Testis (tissue), 5 donors: ENCODE measurements at places on chromosomes 12 and 14. TPM values are rescaled to one million over a fixed set of nuclear protein-coding genes. Genes with fewer than 3 reads are reported as not detected.
A peak's percentile ranks its signal among the peaks of the same experiment; 100 is the strongest.

The TAS2R42 gene
- total RNA-seq: not detected

The KLC1 gene
- total RNA-seq: 379 TPM

GRCh38 chr12:123761841-123762714 lies at the start of gene DNAH10:
TSS of gene DNAH10 (plus strand) at chr12:123762301. CDS start at chr12:123762337, 36 bp downstream.
- DNase-seq: peak; percentile 37

DNA sequence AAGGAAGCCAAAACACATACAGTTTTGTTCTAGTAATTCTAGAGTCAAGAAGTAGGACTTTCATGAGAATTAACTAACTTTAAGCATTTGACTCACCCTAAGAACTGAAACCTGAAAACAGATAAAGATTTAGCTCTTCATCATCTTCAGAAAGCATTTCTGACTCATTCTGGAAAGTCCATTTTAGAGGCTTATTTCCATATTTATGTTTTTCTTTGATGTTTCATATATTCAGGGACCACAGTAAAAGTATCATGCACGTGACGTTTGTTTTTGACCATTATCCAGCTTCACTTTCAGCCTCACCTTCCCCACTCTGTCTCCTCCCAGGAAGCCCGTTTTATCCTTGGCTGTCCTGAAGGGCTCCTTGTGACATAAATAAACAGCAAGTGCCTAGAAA lies 79.2 kb downstream of the MDGA2 start:
- DNase-seq: no peak

DNA sequence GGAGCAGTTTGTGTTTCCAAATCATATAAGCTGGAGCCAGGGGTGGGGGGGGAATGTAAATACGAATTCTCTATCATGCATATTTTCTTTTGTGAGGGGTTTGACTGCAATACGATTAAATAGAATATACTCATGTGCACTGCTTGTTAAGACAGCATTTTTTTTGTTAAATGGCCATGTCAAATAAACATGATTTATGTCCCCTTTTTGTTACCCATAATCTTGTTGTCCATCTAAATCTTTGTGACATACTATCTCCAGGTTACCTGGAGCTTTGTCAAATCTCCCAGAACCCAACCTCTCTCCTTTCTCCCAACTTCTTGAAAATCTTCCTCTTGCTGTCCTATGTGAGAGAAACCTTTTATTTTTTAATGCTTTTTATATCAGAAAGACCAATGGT lies 233.1 kb downstream of the SLC25A21 start:
- DNase-seq: no peak

DNA sequence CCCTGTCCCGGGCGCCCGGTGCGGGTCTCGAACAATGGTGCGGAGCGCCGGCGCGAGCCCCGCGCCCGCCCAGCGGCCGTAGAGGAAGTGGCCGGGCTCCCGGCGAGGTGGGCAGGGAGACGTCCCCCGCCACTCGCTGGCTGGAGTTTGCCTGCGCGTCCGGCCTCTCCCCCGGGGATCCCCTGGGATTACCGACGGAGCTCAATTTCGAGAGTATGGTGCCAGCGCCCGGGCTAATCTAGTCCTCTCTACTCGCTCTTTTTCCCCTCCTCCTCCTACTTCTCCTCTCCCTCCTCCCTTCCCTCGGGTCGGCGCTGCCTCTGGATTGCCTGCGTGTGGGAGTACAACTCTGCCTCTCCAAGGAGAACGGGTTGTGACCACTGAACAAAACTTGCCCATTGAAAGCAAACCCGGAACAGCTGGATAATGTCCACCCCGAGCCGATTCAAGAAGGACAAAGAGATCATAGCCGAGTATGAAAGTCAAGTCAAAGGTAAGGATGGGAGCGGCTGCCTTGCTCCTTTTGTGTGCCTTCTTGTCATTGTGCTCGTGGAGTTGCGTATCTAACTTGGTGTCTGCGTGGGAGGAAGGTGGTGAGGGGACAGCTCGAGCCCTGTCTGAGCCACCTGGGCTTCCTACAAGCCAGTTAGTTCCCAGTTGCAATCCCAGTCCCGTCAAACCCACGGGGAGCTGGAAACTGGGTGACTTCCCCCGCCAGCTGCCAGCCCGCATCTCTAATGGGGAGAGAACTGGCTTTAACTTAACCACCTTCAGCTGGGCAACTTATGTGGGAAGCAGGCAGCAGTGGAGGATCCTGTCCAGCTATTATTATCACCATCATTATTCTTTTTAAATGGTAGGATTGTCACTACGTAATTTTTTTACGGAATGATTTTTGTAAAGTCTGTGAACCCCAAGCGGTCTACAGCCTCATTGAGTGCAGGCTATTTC lies at the start of gene SRGAP1:
SRGAP1 (plus strand) TSS at position 310 of the 951 bp plus-strand sequence; CDS start at position 427, 117 bp downstream.
- DNase-seq: peak; percentile 76

DNA sequence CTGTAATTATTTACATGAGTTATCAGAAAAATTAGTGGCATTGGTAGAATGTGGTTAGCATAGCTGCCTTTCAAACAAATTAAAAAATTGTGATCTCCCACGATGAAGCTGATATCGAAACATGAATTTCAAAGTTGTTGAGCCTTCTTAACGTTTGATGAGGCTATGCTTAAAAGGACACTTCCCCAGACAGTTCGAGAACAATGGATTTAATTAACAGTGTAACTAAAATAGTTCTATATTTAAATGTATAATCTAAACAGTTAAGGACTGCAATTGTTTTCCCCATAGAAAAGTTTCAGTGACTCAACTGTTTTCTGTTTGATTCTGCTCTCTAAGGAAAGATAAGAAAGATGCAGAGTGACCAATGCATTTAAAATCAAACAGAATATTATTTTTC lies 1.6 kb downstream of the CLEC2B start:
- no peak for DNase-seq

- no peak for DNase-seq
These were observed 62.4 kb downstream of the ARL6IP4 start for GRCh38 chr12:123042833-123043232.

DNA sequence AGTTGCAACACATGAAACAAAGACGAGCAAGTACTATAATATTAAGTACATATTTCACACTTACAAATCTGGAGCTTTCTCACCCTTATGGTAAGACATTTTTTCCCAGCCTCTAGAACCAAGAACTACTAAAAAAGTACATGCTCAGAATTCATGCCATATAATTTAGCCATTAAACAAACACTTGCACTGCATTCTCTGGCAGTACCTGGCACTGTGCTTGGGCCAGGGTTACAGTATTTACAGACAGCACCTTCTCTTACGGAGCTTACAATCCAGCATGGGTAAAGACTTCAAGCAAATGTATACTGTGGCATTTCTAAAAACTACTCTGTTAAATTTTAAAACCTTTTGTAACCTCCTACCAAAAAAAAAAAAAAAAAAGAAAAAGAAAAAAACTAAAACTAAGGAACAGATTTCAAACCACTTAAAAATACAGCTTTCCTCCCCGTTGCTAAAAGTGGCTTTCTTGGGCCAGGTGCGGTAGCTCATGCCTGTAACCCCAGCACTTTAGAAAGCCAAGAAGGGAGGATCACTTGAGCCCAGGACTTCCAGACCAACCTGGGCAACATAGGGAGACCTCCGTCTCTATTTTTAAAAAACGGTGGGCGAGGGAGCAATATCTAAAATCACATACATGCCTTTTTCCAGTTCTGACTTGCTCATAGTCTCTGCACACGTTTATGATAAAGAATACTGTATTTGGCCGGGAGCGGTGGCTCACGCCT lies 956 bp downstream of the GNPTAB start:
- DNase-seq: no peak

GRCh38 chr12:98469109-98469508 lies 46.3 kb upstream of the TMPO start:
- no peak for DNase-seq

GRCh38 chr14:54116972-54117371 lies 160.3 kb upstream of the BMP4 start:
- DNase-seq: no peak

The ALG10B gene
- total RNA-seq: 9.4 TPM

DNA sequence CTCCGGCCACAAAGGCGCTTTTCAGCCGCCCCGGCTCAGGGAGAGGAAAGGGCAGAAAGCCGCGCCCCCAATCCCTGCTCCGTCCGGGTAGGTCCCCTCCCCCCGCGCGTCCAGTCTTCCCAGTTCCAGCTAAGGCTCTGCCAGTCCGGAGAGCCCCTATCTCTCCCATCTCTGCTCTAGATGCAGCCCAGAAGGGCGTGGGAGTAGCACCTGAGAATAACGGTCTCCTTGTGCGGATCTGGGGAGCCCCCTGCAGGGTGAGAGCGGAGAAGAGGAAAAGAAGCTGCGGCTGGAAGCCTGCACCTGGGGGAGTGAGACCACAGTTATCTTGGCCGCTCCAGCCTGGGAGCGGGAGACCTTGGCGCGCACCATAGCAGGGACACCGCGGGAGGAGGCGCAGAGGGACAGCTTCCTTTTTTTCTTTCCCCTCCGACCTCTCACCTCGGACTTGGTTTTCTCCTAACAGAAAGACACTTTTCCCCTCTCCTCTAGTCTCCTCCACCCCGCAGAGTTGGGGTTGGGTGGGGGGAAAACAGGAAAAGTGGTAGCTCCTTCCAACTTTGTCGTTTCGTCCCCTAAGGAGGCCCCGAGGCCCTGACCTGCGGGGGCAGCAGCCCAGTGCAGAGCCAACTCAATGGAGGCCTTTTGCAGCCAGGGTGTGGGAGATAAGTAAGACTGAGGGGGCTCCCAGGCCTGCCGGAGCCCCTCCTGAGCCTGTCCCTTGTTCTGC lies 2.4 kb downstream of the DHH start:
- DNase-seq: peak; percentile 96

The TC2N gene
- 19.6 TPM for total RNA-seq

The DLGAP5 gene
- 11.2 TPM for total RNA-seq

The KERA gene
- 0.24 TPM for total RNA-seq

- no peak for DNase-seq
These were observed 54.7 kb upstream of the OTOGL start for GRCh38 chr12:80044694-80045046.

DNA sequence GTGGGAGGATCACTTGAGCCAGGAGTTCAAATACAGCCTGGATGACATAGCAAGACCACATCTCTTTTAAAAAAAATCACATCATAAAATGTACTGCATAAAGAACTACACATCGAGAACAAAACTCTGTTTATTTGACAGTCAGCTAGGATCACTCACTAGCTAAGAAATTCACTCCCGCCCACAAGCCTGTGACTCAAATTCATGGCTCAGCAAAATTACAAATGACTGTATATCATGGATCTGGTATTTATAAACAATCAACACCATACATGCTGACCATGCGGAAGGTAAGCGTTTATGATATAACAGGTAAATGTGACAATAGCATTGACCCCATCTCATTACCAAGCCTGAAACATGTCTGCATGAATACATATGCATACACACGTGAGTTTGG lies 206.5 kb downstream of the EFCAB11 start:
- DNase-seq: no peak

The WDR20 gene
- total RNA-seq: 46.5 TPM

DNA sequence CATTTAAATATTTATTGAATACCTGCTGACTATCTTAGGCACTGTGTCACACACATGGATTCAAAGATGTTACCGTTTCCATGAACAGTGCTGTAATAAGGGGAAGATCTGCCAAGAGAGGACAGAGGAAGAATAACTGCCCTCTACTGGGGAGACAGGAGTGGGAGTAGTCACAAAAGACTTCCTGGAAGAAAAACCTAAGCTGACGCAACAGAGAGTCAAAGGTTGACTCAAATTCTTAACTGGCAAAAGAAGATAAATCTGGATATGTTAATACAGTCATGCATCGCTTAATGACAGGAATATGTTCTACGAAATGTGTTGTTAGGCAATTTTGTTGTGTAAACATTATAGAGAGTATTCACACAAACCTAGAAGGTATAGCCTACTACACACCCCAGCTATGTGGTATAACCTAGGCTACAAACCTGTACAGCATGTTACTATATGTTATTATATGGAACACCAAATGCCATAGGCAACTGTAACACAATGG lies 51.5 kb downstream of the DCAF5 start:
- DNase-seq: peak; percentile 19

The HOXC13 gene
- total RNA-seq: 0.87 TPM

The NOVA1 gene
- total RNA-seq: 22.3 TPM

- no peak for DNase-seq
These were observed 460.4 kb downstream of the DPF3 start for GRCh38 chr14:72433511-72433910.

GRCh38 chr14:93619176-93619793 lies 169.0 kb downstream of the PRIMA1 start:
- peak; percentile 67 for DNase-seq

- no peak for DNase-seq
These were observed 47.7 kb upstream of the FAM181A start for GRCh38 chr14:93879362-93879983.

GRCh38 chr14:68975667-68976066 lies 3.4 kb downstream of the ACTN1 start:
- DNase-seq: no peak

DNA sequence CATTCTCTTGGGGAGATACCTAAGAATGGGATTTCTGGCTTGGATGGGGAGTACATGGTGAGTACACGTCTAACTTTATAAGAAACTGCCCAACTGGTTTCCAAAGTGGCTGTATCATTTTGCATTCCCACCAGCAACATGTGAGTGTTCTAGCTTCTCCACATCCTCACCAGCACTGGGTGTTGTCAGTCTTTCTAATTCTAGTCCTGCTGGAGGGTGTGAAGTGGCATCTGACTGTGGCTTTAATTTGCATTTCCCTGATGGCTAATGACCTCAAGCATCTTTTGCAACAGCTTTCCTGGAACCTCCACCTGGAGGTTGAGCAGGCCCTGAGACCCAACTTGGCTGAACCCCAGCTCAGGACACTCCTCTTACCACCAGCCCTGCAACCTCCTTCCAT lies 17.8 kb downstream of the SELPLG start:
- no peak for DNase-seq

DNA sequence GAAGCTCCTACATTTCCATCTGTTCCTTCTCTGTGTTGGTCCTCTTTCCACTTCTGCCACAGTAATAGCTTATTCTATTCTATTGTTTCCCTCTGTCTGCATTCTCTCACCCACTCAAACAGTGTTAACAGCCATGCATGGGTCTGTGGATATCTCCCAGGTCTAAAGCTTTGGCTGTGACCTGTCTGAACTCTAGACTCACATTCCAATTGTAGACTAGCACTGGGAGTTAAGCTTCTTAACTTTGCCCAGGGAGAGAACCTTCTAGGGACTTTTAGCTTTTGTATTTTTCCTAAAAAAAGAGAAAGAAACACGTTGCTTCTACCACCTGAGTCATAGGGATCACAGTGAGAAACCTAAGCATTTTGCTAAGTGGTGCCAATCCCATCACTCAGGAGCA lies 36.7 kb downstream of the PTPRR start:
- no peak for DNase-seq

DNA sequence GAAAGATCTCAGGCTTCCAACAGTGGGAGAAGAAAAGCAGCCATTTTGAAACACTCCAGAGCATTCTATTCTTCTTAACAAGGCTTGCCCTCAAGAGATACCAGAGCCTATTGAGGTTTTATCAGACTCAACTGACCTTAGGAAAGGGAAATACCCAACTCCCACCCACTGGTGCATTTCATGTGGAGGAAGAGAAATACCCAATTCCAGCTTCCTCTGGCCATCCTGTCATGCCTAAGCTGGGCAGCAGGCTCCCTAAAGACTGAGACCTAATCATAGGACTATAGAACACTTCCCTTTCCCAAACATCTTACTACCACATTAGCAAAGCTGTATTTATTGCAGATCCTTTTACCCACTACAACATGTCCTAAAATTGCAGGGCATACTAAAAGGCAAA lies 164.5 kb downstream of the KIF21A start:
- no peak for DNase-seq

The CHMP4A gene
- 111 TPM for total RNA-seq

The PAN2 gene
- 105 TPM for total RNA-seq

- DNase-seq: no peak
These were observed 176.0 kb upstream of the DYRK2 start for GRCh38 chr12:67472539-67472938.
